NCI-H524 treated with DMSO at 0.1 percent for 48 hours (cell line): ENCODE measurements at places on chromosomes 3 and 15.

DNA sequence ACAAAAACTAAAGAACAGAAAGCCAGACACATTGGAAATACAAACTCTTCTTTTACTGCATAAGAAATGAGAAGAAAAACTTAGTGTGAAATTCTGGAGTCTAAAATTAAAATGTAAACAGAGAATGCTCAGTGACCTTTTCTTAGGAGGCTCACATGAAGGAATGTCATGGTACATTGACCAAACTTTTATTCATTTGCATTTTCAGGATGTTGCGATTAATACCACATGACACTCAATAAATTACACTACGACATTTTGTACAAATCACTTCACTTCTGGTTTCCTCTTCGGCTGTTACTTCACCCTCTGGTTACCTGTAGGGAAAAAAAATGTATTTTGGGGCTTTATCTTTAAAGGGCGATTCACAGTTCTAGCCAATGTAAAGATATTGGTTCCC, 56.4 kb upstream of the ACTC1 start:
- no peak for DNase-seq

DNA sequence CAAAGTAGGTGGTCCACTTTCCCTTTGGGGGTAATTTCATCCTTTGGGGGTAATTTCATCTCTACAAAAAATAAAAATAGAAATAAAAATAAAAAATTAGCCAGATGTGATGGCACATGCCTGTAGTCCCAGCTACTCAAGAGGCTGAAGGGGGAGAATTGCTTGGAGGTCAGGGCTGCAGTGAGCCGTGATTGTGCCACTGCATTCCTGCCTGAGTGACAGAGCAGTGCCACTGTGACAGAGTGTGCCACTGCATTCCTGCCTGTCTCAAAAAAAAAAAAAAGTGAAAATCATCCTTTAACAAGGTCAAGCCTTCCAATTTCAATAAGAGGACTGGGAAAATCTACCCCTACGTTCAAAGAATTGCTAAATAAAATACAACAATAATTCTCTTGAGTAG, 22.8 kb downstream of the SERP1 start:
- no peak for DNase-seq

DNA sequence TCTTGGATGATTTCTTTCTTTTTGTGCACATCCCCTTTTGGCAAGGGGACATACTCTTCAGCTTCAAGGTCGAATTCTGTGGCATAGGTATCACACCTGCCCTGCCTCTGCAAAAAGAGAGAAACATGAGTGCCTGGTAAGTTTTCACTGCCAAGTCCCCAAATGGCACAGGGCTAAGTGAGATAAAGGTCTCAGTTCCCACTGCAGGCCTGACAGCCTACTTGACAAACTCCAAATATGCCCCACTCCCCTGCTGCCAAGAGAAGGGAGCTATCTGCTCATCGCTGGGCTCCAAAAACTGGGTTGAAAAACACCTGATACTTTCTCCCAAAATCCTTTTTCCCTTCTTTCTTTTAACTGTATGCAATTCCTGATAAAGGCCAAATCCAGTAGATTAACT, 23.0 kb downstream of the RUVBL1 start:
- DNase-seq: no peak

DNA sequence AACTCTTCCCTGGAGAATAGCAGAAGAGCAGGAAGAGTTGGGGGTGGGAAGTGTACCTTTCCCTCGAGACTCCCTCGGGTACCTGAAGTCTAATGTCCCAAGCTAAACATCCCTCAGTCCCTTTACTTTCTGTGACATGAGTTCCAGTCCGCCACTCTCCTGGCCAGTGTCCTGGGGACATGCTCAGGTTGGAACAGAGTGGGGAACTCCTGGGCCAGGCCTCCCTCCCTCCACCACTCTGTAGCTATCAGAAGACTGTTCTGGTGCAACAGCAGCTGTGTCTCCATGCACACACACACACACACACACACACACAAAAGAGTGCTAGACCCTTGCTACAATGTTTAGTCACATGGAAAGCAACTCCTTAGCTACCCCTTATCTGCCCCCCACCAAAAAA, 155.0 kb upstream of the HES1 start:
- DNase-seq: no peak

- DNase-seq: no peak
These were observed 29.0 kb downstream of the AQP9 start for GRCh38 chr15:58167095-58167691.

- DNase-seq: no peak
These were observed 16.0 kb upstream of the CPEB1 start for GRCh38 chr15:82663186-82663600.

GRCh38 chr3:173583496-173583895, 186.0 kb downstream of the NLGN1 start:
- no peak for DNase-seq

DNA sequence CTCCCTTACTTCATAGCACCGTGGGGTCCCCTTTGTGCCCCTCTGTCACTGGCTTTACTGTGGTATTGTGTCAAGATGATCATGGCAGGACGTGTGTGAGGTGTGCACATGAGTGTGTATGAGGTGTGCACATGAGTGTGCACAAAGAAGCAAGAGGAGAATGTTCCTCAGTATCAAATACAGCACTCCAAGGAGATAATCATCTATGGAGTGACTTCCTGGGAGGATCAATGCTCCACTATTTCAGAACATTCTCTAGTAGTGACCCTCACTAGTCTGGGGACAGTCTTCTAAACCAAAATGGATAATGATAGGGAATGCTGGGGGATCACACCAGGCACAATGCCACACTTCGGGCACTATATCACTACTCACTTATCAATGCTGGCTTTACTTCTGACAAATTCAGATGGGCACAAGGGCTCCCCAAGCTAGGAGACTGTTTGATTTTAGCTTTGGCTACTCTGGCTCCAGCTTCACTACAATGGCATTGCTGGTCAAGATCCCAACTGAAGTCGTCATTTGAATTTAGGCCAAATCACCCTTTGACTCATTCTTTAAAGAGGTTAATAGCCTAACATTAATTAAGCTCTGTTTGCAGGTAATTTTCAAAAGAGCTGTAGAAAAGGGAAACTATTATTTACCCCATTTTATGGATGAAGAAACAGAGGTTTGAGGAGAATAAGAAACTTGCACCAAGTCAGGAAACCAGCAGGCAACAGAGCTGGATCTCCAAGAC, 124.1 kb downstream of the THRB start:
- DNase-seq: no peak

DNA sequence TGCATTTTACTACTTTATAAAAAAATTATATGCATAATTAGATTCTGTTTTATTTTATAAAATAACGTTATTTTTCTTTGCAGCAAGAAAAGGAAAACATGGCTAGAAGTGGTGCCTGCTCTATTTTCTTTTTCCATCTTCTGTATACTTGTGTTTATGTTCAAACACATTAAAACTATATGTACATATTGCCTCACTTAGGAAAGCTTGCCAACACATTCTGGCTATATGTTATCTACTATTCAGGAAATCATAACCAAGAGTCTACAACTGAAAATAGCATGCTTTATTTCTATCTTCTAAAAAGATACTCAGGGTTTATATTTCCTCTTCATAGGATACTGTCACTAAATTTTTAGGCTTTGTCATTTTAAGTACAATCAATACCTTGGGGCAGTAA, 90.2 kb upstream of the KCNMB2 start:
- DNase-seq: no peak

- DNase-seq: no peak
These were observed 66.0 kb downstream of the MESD start for GRCh38 chr15:80923668-80924067.

DNA sequence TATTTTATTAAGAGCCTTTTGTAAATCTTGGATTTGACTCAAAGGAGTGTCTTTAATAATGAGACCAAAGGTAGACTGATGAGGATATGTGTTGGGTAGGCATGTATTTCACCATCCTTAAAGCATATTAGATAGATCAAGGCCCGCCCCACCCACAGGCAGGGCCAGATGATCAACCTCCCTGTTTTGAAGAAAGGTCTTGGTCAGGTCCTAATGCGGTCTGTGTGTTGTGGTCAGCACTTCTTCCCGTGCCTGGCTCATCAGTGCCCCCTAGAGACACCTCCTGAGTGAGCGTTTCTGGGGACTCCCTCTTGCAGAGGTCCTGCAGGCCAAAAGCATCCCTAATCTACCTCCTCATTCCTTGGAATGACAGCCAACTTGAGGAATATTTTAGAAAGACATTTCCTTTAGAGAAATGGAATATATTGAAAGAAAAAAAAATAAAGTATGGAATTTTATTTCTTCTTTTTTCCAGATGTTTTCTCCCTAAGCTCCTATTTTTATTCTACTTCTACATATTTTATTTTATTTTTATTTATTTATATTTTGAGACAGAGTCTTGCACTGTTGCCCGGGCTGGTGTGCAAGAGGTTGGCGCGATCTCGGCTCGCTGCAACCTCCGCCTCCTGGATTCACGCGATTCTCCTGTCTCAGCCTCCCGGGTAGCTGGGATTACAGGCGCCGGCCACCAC, 6.0 kb downstream of the TM4SF4 start:
- DNase-seq: no peak

DNA sequence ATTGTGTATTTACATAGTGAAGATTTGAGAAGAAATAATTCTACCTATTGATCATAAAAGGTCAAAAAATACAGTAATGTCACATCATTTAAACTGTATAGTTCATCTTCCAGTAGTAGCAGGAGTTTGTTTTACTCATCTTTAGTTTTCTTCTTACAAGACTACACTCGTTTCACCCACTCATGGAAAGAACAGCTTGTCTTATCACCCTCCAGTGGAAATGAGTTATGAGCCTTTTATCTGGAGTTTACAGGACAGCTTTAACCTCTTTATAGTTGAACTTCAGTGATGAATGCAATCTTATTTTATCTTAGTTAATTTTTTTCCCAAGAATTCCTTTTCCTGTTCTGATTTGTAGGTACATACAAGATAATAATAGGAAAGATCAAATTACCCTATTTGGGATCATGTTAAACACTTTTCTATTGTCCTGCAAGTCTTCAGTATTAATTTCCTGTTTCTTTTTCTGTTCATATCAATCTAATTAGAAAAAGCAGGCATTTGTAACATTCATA, 36.8 kb downstream of the RBMS3 start:
- DNase-seq: no peak

GRCh38 chr3:187858041-187858440, 112.8 kb upstream of the BCL6 start:
- no peak for DNase-seq

DNA sequence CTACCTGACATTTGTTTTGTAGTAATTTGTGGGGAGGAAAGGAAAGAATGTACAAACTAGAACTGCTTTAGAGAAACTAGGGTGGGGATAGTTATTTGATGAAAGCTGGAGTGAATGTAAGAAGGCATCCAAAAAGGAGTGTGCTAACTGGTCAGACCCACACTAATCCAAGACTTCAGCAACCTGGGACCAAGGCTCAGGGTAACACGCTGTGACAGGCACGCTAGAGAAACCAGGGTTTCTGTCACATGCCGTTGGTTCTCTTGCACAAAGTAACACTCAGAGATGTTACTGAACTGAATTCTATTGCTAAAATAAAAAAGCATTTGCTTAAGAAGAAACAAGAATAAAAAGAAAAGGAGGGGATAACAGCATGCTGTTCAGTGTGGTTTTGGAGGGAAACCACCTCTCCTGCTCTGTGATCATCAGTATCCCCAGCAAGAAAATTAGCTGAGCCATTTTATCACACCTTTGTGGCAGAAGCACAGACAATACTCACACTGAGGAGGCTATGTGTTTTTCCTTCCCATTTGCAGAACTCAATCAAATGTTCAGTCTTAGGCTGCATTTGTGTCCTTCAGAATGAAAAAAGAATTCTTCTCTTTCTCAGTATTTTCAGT, 2.8 kb upstream of the CCDC80 start:
- no peak for DNase-seq
